Thymus (tissue), 14 donors: ENCODE measurements at places on chromosomes 11 and 22. TPM values are rescaled to one million over a fixed set of nuclear protein-coding genes. Genes with fewer than 3 reads are reported as not detected.
A peak's percentile ranks its signal among the peaks of the same experiment; 100 is the strongest.

- H3K4me1 ChIP-seq, result no peaks in the 10 kb centered on the region
- DNase-seq, result no peak
- no peak overlapping the region for H3K4me3 ChIP-seq
These were observed 61.2 kb upstream of the MYOD1 start for GRCh38 chr11:17658211-17658610.

Gene APOL6
- 19.8 TPM for total RNA-seq

- peaks cover 22% of the 10 kb centered on the region for H3K4me1 ChIP-seq
- DNase-seq, result no peak
- no peaks in the 10 kb centered on the region for H3K27me3 ChIP-seq
These were observed 2.4 kb upstream of the CTSD start for GRCh38 chr11:1765871-1766718.

- H3K27ac ChIP-seq, result no peak overlapping the region
- H3K36me3 ChIP-seq, result peaks cover 5% of the 10 kb centered on the region
- peaks cover 51% of the 10 kb centered on the region for H3K4me1 ChIP-seq
- peak; percentile 44 for DNase-seq
These were observed 15.9 kb downstream of the MCAT start for GRCh38 chr22:43127166-43127908.

Gene OLFML1
- total RNA-seq, result 2.2 TPM

- no peaks in the 10 kb centered on the region for H3K4me1 ChIP-seq
- no peak for DNase-seq
- H3K27me3 ChIP-seq, result no peaks in the 10 kb centered on the region
- no peaks in the 10 kb centered on the region for H3K36me3 ChIP-seq
- no peak overlapping the region for H3K27ac ChIP-seq
- no peak overlapping the region for H3K4me3 ChIP-seq
These were observed 157.6 kb downstream of the MN1 start for GRCh38 chr22:27643907-27644306.

Gene MCM5
- 86.9 TPM for total RNA-seq

Gene CHRDL2
- total RNA-seq, result not detected

GRCh38 chr11:90250970-90251369 is 28.1 kb upstream of the CHORDC1 start:
- no peak for DNase-seq
- H3K27ac ChIP-seq, result no peak overlapping the region
- no peaks in the 10 kb centered on the region for H3K4me1 ChIP-seq

- no peak for DNase-seq
- no peaks in the 10 kb centered on the region for H3K36me3 ChIP-seq
- no peaks in the 10 kb centered on the region for H3K4me1 ChIP-seq
- H3K27me3 ChIP-seq, result peaks cover 15% of the 10 kb centered on the region
These were observed 50.8 kb downstream of the BUD13 start for GRCh38 chr11:116721988-116722387.

- peaks cover 13% of the 10 kb centered on the region for H3K27me3 ChIP-seq
- DNase-seq, result no peak
- no peak overlapping the region for H3K4me3 ChIP-seq
- H3K36me3 ChIP-seq, result no peaks in the 10 kb centered on the region
- no peaks in the 10 kb centered on the region for H3K4me1 ChIP-seq
These were observed 150.9 kb downstream of the CACNA1I start for GRCh38 chr22:39721206-39722031.

Gene IRAG1
- total RNA-seq, result 1.7 TPM

DNA sequence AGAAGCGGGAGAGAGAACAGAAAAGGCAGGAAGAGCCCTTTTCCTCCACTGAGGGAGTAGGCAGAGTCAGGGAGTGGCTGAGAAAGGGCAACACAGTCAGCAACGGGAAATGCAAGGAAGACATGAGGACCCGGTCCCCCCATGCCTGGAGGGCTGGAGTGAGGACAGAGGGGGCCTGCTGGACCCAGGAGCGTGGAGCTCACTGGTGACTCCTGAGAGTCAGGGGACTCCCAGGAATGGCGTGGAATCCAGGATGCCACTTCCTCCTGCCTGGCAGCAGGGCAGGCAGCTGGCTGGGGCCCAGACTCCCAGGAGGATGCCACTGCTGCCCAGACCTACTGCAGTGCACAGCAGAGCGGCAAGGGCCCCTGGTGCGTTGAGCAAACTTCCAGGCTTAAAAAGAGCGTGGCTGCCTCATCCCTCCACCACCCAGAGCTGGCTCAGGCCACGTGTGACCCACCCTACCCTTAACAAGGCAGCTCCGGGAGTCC is 11.3 kb downstream of the C11orf21 start:
- no peaks in the 10 kb centered on the region for H3K27me3 ChIP-seq
- no peak overlapping the region for H3K4me3 ChIP-seq
- no peaks in the 10 kb centered on the region for H3K36me3 ChIP-seq
- DNase-seq, result no peak
- H3K4me1 ChIP-seq, result peaks cover 4% of the 10 kb centered on the region
- H3K27ac ChIP-seq, result no peak overlapping the region

DNA sequence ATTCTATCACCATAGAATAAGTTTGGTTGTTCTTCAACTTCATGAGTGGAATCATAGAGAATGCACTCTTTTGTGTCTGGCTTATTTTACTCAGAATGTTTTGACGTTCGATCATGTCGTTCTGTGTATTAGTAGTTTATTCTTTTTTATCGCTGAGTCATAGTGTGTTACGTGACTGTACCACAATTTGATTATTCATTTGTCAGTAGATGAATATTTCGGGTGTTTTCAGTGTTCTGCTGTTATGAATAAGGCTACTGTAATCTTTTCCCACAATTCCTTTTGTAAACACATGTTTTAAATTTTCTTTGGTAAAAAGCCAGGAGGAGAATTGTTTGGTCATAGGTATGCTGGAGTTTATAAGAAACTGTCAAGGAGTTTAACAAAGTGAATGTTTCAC is 279.9 kb upstream of the B3GAT1 start:
- no peak overlapping the region for H3K27ac ChIP-seq
- no peaks in the 10 kb centered on the region for H3K27me3 ChIP-seq
- no peak overlapping the region for H3K4me3 ChIP-seq
- no peaks in the 10 kb centered on the region for H3K36me3 ChIP-seq
- no peak for DNase-seq

Gene ARHGAP8
- total RNA-seq, result 1.5 TPM

DNA sequence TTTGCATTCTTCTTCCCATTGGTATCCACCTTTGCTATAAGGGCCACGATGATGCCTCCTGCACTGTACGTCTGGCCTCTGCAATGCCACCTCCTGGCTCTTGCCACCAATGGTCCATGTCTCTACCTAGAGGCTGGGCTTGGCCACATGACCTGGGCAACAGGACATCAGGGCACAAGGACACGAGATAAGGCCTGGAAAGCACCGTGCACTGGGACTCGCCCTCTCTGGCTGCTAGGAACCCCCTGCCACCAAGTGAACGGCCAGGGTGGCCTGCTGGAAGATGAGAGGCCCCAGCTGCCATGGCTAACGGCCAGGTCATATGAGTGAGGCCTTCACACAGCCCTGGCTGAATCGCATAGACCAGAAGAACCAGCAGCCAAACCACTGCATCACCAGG is 87.4 kb downstream of the TRMU start:
- H3K27me3 ChIP-seq, result peaks cover 2% of the 10 kb centered on the region
- H3K4me3 ChIP-seq, result no peak overlapping the region
- H3K36me3 ChIP-seq, result no peaks in the 10 kb centered on the region
- no peak for DNase-seq
- no peaks in the 10 kb centered on the region for H3K4me1 ChIP-seq

DNA sequence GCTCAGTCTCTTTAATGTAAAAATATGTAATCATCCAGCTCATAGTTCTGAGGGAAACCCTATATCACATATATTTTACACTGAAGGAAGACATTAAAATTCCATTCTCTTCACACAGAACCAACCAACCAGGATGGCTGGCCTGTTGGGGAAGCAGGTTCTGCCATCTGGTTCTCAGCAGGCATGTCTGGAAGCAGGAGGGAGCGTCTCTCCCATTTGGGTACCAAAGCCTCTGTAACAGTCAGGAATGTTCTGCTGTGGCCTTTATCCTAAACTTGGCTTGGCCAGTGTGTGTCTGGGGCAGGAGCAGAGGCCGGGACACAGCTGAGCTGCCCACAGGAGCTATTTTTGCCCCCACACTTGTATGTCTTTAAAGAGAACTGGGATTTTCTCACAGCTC is 29.2 kb downstream of the SGSM3 start:
- H3K36me3 ChIP-seq, result peaks cover 16% of the 10 kb centered on the region
- no peak for DNase-seq
- H3K27me3 ChIP-seq, result no peaks in the 10 kb centered on the region
- H3K4me1 ChIP-seq, result peaks cover 28% of the 10 kb centered on the region
- H3K27ac ChIP-seq, result peak overlapping the region; percentile 68

- no peak overlapping the region for H3K27ac ChIP-seq
- no peak overlapping the region for H3K4me3 ChIP-seq
- no peak for DNase-seq
- no peaks in the 10 kb centered on the region for H3K4me1 ChIP-seq
- no peaks in the 10 kb centered on the region for H3K27me3 ChIP-seq
- no peaks in the 10 kb centered on the region for H3K36me3 ChIP-seq
These were observed 28.5 kb upstream of the DDX6 start for GRCh38 chr11:118819334-118820024.

- H3K27ac ChIP-seq, result no peak overlapping the region
- H3K4me3 ChIP-seq, result no peak overlapping the region
- peaks cover 4% of the 10 kb centered on the region for H3K4me1 ChIP-seq
These were observed 14.0 kb downstream of the RPS6KA4 start for GRCh38 chr11:64372802-64373597.

DNA sequence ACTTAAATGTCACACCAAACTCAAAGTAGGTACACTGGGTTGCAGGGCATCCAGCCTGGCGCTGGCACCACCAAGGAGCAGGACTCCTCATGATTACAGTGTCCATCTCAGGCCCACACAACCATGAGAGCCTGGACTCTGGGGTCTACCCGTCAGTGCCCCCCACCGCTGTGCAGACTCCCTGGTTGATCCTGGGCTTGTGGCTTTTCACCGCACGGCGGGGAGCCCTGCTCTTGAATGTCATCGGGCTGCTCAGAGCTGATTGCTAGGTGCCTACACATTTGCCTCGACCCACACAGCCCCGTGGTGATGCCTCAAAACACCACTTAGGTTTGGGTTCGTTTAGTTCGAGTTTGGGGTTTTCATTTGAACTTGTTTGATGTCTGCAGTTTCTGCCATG is 63.0 kb downstream of the WNT11 start:
- DNase-seq, result no peak
- no peaks in the 10 kb centered on the region for H3K27me3 ChIP-seq
- peaks cover 23% of the 10 kb centered on the region for H3K36me3 ChIP-seq
- H3K4me3 ChIP-seq, result no peak overlapping the region
- no peak overlapping the region for H3K27ac ChIP-seq
- H3K4me1 ChIP-seq, result no peaks in the 10 kb centered on the region

- H3K4me3 ChIP-seq, result no peak within 1 kb of the TSS
- no peaks in the 10 kb centered on the region for H3K36me3 ChIP-seq
- no peak for DNase-seq
- no peaks in the 10 kb centered on the region for H3K4me1 ChIP-seq
- no peaks in the 10 kb centered on the region for H3K27me3 ChIP-seq
- H3K27ac ChIP-seq, result no peak within 1 kb of the TSS
These were observed at the start of gene BLID for GRCh38 chr11:122115524-122116379. BLID (minus strand) TSS chr11:122116215; CDS start chr11:122115922, 293 bp downstream.

DNA sequence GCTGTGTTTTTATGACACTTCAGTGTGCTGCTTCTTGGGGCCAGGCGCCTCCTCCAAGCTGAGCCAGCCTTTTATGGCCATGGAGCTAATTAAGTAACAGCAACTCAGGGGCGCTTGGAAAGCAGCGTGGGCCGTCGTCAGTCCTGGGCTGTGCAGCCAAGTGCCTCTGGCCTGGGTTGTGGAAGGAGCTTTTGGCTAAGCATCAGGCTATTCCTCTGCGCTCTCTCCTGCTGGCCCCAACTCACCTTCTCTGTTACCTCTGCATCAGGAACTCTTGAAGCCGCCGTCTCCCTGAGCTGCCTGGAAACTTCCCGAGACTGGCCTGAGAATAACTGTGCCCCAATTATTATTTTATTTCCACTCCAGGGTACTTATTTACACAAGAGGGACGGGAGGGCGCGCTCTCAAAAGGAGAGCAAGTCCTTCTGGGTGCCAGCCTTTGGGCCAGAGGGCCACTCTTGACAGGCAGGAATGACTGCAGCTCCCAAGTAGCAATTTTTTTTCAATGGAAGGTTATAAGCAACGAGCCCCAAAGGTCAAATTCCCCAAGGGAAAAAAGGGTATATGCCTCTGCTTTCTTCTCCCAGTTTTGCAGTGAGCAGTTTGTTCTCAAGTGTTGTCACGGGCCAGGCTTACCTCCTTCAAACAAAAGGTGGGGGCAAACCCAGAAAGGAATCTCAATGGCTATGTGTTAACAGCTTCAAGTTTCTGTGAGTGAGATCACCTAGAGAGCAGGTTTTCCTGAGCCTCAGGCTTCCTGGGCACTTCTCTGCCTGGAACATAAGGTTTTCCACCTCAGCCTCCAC is 38.5 kb upstream of the NAV2 start:
- no peak overlapping the region for H3K4me3 ChIP-seq
- H3K4me1 ChIP-seq, result no peaks in the 10 kb centered on the region
- no peaks in the 10 kb centered on the region for H3K27me3 ChIP-seq
- DNase-seq, result no peak
- no peak overlapping the region for H3K27ac ChIP-seq
- no peaks in the 10 kb centered on the region for H3K36me3 ChIP-seq

DNA sequence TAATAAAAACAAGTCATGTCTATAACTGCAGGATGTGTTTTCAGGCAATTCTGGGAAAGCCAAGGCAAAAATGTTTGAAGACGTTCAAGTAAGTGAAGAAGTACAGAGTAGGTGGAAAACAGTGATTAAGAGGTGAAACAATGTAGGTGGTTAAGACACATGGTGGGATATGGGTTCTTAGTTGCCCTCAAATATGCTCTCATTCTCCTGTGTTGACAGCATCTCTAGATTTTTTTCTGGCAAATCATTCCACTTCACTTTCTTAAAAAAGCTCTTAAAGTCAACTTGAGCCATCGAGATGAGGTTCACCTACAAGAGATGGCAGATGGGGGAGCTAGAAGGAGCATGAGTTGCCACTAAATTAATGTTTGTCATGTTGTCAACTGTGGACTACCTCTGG is 1041.0 kb upstream of the CNTN5 start:
- H3K4me1 ChIP-seq, result no peaks in the 10 kb centered on the region
- H3K27me3 ChIP-seq, result no peaks in the 10 kb centered on the region
- no peak overlapping the region for H3K4me3 ChIP-seq
- H3K36me3 ChIP-seq, result no peaks in the 10 kb centered on the region
- DNase-seq, result no peak

- H3K36me3 ChIP-seq, result no peaks in the 10 kb centered on the region
- peaks cover 51% of the 10 kb centered on the region for H3K27me3 ChIP-seq
- DNase-seq, result no peak
- no peak overlapping the region for H3K4me3 ChIP-seq
These were observed 53.2 kb downstream of the GRIK4 start for GRCh38 chr11:120564573-120565311.

Gene KCNJ11
- total RNA-seq, result 0.42 TPM

Gene TSPAN18
- 2.2 TPM for total RNA-seq
